Activated naive CD8-positive, alpha-beta T cell treated with anti-CD3 and anti-CD28 coated beads for 36 hours (primary cell): ENCODE measurements at places on chromosomes 2 and 18.

- DNase-seq, result no peak
Observed at GRCh38 chr2:26463244-26464192, 14.4 kb downstream of the OTOF start.

- no peak for DNase-seq
Observed at GRCh38 chr2:154226931-154227330, 355.2 kb downstream of the GALNT13 start.

DNA sequence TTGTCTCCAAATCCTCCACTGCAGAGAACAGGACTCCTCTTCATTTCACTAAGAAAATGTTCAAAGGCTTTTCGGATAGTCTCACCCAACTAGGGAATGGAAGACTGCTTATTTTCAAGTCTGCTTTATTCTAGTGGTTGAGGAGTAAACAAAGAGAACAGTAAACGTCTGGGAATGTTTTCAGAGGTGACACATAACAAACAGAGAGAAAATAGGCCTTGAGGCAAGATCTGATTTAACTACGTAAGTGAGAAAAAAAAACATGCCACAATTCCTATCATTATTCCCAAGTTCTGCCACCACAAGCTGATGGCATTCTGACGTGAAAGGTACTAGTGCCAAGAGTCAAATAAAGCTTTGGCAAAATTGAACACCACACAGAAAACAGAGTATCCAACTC is 16.7 kb upstream of the WIPF1 start:
- DNase-seq, result no peak

- no peak for DNase-seq
Observed at GRCh38 chr2:25829377-25829704, 48.9 kb downstream of the ASXL2 start.

- no peak for DNase-seq
Observed at GRCh38 chr2:56626927-56627326, 443.1 kb downstream of the CCDC85A start.

- no peak for DNase-seq
Observed at GRCh38 chr18:77102259-77103040, 30.1 kb downstream of the MBP start.

DNA sequence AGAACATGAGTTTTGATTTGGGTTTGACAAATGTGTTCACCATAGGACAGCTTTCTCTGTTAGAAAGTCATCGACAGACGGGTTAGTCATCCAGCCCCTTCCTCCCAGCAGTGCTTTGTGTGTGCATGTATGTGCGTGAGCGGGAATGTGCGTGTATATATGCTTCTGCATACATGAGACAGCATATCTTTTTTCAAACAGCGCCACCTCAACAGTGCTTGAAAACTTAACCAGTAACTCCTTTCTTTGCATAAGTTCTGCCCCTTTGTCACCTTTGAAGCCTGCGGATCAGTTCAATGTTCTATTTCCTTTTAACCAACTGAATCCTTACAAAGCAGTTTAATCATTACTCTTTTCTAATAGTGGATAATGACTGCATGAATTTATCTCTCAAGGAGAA is 351.4 kb downstream of the LPIN1 start:
- no peak for DNase-seq

GRCh38 chr2:20196053-20196656 is 28.8 kb downstream of the SDC1 start:
- no peak for DNase-seq

DNA sequence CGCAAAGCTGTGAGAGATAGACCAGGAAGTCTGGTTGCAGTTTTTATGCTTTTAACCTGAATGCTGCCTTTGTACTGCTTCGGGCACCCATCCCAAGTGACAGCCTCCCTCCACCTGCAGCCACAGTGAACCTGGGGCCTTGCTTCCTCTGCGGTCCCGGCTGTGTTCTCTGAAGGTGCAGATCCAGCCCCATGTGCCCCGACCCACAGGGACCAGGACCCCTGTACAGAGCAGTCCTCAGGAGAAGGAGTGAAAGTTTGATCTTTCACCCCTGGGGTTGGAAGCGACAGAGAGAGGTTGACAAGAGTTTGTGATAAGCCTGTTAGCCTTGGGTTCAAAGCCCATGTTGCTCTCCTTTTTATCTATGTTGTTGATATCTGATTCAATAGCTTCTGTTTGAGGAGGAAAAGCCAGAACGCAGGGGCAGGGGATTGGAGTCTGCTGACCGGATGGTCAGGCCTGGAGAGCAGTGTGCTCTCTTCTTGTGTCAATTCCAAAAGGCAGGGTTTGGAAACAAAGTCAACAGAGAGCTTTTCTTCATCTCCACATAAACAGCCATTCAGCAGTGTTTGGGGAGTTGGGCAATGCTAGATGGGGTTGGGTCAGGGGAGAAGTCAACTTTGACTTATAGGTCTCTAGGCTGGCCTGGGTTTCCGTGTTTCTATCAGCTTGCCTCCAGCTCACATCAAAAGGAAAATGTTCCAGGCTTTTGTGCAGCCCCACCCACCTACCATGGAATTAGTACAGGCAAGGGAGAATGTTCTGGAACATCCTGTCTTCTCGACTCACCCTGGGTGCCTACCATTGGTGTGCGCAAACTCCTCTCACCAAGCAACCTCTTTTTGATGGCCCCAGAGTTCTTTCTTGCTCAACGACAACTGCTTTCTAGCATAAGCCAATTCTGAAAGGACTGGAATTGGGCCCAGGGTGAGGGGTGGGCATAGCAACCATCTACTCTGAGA is 214.9 kb downstream of the ALPK2 start:
- no peak for DNase-seq

DNA sequence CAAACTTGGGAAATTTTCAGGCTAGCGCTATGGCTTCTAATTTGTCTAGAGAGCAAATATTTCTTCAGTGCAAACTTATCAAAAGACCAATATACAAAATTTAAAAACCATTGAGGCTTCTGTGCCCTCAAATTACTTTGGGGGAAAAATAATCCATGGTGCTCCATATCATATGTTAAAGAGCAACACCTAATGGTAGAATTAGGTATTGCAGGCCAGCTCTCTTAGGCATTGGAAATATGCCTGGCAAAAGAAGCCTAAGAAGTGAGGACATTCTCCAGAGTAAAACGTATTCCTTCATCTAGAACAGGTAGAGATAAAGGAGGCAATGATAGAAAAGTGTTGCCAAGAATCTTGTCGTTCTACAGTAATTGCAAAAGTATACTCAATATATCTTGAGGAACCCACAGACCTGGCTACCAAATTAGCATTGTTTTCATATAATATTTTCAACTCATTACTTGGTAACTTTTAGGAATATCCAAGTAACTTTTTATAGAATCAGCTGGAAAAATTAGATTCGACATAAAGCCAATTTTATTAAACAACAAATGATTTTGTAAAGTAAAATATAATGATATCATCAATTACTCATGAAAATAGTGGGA is 401.1 kb downstream of the BCL11A start:
- DNase-seq, result no peak

DNA sequence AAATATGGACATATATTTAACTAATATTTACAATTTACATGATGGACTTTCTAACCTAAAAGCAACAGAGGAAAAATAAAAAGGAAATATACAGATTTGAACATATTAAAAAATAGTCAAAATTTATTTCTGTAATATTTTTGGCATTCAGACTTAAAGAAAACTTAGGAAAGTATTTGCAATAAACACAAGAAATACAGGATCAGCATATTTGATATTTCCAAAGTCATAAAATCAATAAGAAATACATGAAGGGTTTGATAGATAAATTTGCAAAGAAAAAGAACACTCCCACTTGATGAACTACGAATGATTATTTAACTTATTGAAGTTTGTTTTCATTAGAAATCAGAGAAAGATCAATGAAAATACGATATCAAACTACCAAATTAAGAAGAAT is 48.6 kb upstream of the CD302 start:
- DNase-seq, result no peak

DNA sequence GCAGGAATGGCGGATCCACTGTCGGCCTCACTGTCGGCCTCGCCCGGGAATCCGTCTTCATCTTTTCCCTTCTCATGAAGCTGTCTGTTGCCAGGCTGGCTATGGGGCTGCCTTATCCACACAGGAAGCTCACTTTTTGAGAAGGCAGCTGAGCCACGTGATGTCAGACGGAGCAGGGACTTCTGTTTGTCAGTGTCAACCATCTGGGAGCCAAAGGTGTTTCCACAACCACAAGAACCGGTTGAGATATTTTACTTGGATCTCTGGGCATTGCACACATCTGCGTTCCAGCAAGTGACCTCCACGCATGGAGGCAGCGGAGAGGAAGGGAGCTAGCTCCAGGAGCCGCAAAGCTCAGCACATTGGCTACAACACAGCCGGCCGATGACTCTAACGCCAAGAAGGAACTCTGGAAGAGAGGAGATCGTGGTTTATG is 27.4 kb upstream of the TAF1B start:
- DNase-seq, result no peak

DNA sequence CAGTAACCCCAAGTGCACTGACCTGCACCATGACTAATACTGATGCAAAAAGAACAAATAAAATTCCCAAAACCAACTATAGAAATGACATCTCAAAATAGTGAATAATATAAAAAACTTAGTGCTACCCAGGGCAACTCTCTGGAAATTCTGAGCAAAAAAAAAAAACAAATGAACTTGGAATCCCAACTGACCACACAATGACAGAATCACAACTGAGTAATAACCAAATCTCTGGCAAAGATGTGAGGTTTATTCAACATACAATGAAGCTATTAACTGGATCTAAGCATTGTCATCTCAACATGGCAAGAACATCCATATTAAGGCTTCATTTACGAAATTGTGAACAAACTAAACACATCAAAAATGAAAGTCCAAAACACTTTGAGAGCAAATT is 22.7 kb downstream of the EXOC6B start:
- no peak for DNase-seq

DNA sequence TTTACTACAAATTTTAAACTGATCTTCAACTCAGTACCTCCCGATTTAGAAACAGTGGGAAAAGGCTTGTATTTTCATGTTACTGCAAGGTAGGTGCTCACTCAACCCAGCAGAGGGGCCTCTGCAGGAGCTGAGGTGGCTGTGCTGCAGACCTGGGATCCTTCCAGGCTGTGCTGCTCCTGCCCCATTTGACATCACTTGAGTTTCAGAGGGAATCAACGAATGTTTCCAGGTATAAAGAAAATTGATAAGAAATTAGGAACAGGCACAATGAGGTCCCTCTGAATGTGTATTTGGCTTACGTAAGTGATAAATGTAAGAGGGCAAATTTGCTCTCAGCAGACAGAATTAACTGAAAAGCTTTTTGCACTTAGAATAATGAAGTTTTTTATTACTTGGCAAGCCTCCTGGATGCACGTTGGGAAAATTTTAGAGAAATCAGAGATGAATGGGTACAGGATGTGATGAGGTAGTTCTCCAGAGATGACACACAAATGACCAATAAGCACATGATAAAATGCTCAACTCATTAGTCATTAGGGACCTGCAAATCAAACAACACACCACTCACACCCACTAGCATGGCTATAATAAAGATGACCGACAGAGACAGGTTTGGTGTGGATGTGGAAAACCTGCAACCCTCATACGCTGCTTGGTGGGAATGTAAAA is 114.0 kb downstream of the NOL10 start:
- no peak for DNase-seq

DNA sequence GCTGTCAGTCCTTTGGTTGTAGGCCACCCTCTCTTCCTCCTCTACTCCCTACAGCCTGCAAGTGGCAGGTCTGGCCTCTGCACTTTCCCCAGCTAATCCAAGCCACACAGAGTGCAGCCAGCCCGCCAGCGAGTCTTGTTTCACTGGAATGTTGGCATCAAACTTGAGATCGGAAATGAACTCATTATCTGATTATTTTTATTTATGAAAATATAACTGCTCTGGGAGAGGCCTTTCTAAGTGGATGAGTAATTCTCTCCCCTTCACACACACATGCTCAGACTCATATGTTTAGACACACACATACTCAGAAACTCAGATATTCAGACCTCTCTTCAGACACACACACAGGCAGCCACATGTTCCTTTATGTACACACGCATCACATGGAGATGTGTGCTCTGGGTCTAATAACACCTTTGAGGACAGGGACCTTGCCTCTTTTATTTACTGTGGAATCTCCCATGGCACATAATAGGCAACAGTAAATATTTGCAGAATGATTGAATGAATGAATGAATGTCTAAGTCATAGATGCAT is 151.3 kb downstream of the ZFP36L2 start:
- no peak for DNase-seq

- DNase-seq, result no peak
Observed at GRCh38 chr2:186862869-186863709, 14.1 kb upstream of the ZSWIM2 start.

- no peak for DNase-seq
Observed at GRCh38 chr2:117976581-117976980, 37.3 kb downstream of the CCDC93 start.

- no peak for DNase-seq
Observed at GRCh38 chr2:132975193-132976105, 305.4 kb upstream of the LYPD1 start.

DNA sequence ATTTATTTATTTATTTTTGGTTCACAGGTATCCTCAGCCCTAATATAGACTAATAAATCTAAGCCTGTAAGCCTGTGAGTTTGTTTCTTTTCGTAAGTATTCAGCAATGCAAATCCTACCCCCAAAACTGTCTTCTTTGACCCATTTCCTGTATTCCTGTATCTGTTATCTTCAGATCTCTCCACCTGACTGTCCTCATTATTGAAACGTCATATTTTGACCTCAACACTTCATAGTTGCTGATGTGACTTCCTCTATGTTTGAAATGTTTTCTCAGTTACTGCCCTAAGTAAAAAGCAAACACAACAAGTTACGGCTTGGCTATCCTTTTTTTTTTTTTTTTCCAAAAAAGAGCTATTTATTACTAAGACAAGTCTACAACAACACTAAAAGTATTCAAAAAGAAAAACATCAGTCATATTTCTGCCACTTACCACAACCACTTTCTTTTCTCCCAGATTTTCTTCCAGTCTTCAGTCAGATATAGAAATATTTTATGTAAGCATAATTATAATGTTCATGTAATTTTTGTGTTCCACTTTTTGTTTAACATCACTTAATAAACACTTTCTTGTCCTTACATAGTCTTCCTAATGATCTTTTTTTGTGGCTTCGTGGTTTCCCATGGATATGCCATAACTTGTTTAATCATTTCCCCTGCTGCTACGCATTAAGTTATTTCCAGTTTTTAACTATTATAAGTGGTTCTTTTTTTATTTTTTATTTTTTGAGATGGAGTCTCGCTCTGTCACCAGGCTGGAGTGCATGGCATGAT is 45.0 kb upstream of the EML4 start:
- no peak for DNase-seq
